ENCODE measurements at places on chromosomes 7 and 10.
A peak's percentile ranks its signal among the peaks of the same experiment; 100 is the strongest.

DNA sequence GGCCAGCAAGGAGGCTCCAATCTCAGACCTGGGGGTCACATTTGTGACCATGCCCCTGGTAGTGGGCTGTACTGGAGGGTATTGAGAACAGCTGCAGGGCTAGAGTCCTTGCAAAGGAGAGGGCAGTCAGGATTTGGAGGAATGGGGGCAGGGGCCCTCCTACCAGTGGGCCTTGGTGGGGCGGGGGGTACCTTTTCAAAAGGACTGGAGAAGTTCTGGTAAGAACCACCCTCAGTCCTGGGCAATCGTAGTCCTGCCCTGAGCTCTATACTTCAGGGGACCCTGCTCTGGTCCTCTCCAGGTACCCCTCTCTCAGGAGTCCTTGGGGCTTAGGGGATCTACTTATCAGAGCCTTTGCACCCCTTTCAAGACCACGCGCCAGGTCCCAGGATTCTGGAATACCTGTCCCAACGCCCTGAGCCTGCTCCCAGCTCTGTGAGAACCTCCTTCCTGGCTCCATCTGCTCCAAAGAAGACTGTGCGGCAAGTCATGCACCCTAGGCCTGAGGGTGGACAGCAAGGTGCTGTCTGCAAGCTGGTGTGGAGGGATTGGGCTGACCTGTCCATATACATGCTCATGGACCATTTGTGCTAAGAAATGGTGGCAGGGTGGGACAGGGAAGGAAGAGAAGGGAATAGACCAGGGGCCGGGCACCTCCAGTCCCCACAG lies 134.1 kb upstream of the EEPD1 start:
- DNase-seq, result no peak

GRCh38 chr10:112843623-112844022 lies 106.4 kb upstream of the TCF7L2 start:
- DNase-seq, result peak; percentile 34

DNA sequence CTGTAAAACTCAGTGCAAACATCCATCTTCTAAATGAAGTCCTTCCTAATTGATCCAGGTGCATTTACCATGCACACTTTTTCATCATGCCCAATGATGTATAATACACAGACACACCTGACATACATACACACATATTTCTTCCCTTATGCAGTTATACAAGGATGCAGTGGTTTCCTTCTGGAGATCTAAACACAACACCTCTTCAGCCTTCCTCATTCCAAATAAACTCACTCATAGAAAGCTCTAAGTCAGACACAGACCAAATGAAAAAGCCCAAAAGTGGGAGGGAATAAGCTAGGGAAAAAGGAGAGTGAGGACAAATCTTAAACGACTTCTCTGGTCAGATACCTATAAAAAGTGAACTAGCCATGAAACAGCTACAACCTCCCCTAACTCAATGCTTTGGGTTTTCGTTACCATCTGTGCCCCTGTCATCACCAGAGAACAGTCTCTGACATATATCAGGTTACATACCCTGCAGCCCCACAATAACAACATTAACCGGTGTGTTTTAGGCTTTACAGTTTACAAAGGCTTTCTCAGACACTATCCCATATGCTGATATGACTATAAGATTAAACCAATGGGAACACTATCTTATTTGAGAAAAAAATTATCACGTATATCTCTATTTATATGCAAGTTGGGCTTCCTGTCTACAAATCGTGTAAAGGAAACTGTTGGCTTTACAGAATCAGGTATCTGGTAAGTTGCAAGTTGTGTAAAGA lies 675.2 kb downstream of the PHTF2 start:
- no peak for DNase-seq

DNA sequence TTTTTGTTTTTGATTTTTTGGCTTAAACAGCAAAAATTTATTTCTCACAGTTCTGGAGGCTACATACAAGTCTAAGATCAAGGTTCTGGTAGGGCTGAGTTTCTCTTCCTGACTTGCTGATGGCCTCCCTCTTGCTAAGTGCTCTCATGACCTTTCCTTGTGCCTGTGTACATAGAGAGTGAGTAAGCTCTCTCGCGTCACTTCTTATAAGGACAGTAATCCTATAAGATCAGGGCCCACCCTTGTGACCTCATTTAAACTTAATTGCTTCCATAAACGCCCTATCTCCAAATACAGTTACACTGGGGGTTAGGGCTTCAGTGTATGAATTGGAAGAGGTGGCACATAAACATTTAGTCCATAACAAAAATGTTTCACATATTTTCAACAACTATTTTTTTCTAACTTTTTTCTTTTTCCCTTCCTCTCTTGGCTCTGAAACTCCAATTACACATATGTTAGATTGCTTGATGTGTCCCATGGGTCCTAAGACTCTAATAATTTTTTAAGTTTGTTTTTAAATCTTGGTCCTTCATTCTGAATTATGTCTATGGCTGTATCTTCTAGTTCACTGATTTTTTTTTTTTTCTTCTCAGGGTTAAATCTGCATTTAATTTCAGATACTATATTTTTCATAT lies 149.8 kb downstream of the HBP1 start:
- DNase-seq, result no peak

- no peak for DNase-seq
Measured at GRCh38 chr10:6665847-6666246, 85.8 kb upstream of the PRKCQ start.

- DNase-seq, result no peak
Measured at GRCh38 chr7:157568106-157568769, 231.4 kb downstream of the DNAJB6 start.

GRCh38 chr7:86884152-86884551 lies 175.3 kb downstream of the ELAPOR2 start:
- peak; percentile 7 for DNase-seq

- no peak for DNase-seq
Measured at GRCh38 chr7:158019726-158020705, 567.6 kb downstream of the PTPRN2 start.

GRCh38 chr7:92783260-92784201 lies 52.8 kb downstream of the CDK6 start:
- no peak for DNase-seq

GRCh38 chr7:88155756-88156155 lies 64.1 kb downstream of the SRI start:
- DNase-seq, result no peak

GRCh38 chr10:35924759-35925158 lies 282.7 kb upstream of the FZD8 start:
- DNase-seq, result no peak

- no peak for DNase-seq
Measured at GRCh38 chr7:134520130-134520529, 7.2 kb upstream of the AKR1B10 start.

- no peak for DNase-seq
Measured at GRCh38 chr7:107768263-107768662, 24.3 kb downstream of the CBLL1 start.

DNA sequence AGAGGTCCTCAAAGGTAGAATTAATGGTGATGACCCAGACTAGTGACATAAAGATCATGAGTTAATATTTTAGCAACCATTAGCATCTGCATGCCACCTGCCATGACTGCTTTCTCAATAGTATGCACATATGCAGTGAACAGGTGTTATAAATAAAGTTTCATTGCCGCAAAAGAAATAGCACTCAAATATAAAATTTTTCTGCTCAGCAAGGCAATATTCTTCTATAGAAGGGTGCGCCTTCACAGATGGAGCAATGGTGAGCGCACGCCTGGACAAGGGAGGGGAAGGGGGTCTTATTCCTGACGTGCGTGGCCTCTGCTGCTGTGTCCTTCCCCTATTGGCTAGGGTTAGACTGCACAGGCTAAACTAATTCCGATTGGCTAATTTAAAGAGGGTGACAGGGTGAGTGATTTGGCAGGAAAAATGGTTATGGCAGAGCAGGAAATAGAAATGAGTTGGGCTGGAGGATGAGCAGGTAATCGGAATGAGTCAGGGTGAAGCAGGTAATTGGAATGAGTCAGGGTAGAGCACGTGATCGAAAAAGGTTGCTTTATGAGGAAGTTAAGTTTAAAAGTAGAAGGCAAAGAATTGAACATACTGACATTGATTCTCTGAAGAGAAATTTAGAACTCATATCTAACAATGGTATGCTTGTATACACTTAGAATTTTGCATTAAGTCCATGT lies 24.7 kb upstream of the TRIM24 start:
- no peak for DNase-seq

DNA sequence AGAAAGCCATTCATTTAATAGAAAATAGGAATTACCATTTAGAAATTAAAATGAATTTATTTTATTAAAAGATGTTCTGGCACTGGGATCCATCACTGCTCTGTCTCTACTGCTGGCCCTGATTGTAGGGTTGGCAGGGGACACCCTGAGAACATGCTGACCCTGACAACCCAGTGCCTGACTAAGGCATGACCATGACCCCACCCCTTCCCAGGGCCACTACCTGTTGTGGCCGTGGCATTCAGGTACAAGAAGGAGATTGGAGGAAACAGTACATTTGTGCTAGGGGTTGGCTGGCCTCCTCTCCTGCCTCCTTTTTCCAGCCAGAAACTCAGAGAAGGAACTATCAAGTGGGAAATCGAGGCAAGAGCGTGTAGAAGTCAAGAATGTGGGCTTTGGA lies 197.0 kb upstream of the ZMIZ1 start:
- no peak for DNase-seq

- no peak for DNase-seq
Measured at GRCh38 chr10:5557040-5557721, 32.4 kb downstream of the CALML3 start.

- no peak for DNase-seq
Measured at GRCh38 chr10:79063661-79064492, 4.9 kb upstream of the ZMIZ1 start.

DNA sequence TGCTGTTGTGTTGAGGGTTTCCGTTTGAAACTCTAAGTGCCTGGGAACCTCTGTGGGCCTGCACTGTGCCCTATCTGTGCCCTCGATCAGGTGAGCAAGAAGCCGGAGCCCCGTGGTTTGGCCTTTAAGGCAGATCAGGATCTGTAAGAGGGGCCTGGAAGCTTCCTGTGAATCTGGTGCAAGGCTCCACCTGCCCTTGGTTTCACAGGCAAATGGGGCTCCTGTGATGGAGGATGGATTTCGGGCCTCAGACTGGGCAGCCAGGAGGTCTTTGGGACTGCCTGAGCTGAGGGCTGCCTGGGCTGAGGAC lies 21.6 kb downstream of the SCART1 start:
- DNase-seq, result peak; percentile 10

- no peak for DNase-seq
Measured at GRCh38 chr10:129445436-129446182, 21.4 kb upstream of the MGMT start.

DNA sequence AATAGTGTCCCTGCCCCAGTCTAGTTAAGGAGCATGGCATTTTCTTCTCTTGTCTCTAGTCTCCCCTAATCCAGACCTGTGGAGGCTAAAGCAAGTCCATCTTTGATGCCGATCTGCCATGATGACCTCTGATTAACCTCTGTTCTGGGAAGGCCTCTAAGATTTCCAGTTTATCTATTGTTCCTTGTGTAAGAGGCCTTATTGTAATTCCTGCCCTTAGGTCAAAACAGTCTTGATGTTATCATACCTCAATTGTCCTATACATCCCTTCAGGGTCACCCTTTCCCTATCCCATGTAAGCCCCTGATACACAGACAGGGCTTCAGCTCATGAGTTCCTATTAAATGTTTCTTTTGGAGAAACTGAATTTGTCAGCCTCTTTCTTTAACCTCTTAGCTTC lies 4.9 kb upstream of the ZMIZ2 start:
- DNase-seq, result no peak

DNA sequence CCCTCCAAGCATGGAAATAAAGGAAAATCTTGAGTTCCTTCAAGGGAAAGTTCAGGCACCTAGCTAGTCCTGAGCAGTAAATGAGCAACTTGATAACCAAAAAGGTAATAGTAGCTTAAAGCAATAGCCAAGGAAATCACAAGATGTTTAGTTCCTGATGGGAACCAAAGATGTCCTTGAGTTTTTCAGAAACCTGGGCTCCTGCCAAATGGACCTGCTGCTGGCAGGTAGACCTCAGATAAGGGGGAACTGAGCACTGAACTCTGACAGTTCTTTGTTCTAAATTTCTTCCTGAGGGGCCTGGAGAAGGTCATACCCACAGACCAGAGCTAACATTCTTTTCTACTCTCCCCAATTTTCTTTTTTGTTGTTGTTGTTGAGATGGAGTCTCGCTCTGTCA lies 48.5 kb downstream of the TMEM130 start:
- DNase-seq, result no peak

DNA sequence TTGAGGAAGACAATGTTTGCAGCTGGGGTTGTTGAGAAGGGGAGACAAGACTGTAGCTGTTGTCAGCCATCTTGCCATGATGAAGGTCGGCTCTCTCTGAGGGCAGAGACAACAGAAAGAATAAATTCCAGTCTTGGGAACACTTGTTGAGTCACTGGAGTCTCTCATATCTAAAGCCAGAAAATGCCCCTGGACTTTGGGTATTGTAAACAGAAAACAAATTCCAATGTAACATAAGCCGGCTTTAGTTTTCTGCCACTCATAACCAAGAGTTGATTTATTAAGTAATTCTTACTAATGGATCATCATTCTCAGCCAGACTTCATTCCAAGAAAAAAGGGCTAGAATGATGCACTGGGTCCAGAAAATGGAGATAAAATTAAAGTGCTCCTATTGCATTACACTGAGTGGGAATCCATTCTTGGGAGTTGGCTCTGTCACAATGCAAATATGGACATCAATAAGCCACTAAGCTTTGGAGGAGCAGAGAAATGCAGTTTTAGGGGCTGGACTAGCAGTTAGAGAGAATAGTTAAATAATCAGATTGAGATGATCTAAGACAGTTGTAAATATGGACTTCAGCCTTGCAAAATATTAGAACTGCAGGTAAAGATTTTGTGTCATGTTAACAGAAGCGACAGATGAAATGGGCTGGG lies 78.9 kb downstream of the ADAM12 start:
- DNase-seq, result no peak

- no peak for DNase-seq
Measured at GRCh38 chr7:137956591-137956990, 45.3 kb downstream of the CREB3L2 start.

GRCh38 chr10:34907743-34908430 lies 92.8 kb upstream of the PARD3 start:
- DNase-seq, result no peak

GRCh38 chr7:91193141-91193540 lies 71.1 kb upstream of the FZD1 start:
- DNase-seq, result no peak

GRCh38 chr10:13816195-13816925 lies 229.6 kb downstream of the PRPF18 start:
- DNase-seq, result no peak

DNA sequence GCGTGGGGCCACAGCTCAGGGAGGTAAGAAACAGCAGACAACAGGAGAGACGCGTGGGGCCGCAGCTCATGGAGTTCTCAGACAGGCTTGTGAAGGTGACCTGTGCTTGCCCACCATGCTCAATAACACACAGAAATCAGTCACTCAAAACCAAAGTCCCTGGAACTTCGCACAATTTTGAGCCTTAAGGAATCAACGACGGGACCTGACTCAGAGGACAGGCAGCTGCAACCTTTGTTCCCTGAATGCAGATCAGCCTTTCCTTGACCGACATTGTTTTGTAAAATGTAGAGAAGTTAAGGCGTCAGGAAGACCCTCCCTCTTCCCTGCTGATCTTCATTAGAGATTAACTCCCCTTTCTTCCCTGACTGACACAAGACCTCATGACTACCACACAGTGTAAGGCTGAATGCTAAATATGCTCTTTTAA lies 8.5 kb upstream of the KNDC1 start:
- DNase-seq, result no peak

- no peak for DNase-seq
Measured at GRCh38 chr7:25218191-25218590, 10.1 kb downstream of the NPVF start.

GRCh38 chr7:47482013-47482875 lies 99.7 kb downstream of the TNS3 start:
- no peak for DNase-seq

- DNase-seq, result no peak
Measured at GRCh38 chr7:30352169-30352568, 67.8 kb downstream of the ZNRF2 start.

Measured in HuH-7 (cell line).